KBM-7 (cell line): ENCODE measurements at places on chromosomes 5 and 9.

DNA sequence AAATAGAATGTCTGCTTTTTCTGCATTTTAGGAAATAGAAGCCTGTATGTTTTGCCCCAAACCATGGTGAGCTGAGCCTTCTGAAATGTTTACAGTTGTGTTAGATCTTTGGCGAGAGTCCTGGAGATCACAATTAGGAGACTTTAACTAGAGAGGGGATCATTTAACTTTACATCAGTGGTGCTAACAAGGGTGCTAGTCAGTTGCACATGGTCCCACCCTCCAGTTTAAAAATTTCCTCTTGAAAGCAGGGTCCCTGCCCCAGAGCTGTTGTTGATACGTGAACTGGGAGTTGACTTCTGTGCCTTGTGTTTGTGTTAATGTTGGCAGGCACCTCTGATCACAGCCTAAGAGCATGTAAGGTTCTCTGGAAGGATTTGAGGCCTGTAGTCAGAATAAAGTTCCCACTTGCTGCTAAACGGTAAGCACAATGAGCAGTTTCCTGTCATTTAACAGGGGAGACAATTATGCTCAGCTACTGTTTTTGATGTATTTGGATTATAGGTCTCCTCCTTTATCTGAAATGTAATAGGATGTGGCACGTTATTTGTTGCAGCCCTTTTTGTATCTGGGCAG, 43.7 kb downstream of the RASGRF2 start:
- no peak for DNase-seq

DNA sequence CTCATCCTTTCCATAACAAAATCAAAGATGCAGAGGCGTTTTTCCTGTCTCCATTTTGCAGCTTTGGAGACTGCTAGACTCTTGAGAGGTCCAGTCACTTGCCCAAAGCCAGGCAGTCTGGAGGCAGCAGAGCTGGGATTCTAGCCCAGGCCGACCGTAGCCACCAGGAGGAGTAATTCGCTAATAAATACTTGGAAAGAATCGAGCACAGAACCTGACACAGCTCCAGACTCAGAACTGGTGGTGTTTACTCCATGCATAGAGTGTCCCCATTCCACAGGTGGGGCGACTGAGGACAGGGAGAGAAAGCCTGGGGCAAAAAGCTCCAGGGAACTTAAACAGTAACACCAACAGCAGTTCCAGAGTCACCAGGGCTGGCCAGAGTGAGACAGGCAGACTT, 10.7 kb upstream of the CERCAM start:
- DNase-seq: no peak

GRCh38 chr5:33537240-33537639, 96.5 kb downstream of the TARS1 start:
- no peak for DNase-seq

- peak; percentile 55 for DNase-seq
Observed at GRCh38 chr9:2621722-2622460, at the start of gene VLDLR. VLDLR (plus strand) TSS chr9:2621787; CDS start chr9:2622190, 403 bp downstream.

- DNase-seq: no peak
Observed at GRCh38 chr5:31964007-31964360, 210.1 kb downstream of the GOLPH3 start.

DNA sequence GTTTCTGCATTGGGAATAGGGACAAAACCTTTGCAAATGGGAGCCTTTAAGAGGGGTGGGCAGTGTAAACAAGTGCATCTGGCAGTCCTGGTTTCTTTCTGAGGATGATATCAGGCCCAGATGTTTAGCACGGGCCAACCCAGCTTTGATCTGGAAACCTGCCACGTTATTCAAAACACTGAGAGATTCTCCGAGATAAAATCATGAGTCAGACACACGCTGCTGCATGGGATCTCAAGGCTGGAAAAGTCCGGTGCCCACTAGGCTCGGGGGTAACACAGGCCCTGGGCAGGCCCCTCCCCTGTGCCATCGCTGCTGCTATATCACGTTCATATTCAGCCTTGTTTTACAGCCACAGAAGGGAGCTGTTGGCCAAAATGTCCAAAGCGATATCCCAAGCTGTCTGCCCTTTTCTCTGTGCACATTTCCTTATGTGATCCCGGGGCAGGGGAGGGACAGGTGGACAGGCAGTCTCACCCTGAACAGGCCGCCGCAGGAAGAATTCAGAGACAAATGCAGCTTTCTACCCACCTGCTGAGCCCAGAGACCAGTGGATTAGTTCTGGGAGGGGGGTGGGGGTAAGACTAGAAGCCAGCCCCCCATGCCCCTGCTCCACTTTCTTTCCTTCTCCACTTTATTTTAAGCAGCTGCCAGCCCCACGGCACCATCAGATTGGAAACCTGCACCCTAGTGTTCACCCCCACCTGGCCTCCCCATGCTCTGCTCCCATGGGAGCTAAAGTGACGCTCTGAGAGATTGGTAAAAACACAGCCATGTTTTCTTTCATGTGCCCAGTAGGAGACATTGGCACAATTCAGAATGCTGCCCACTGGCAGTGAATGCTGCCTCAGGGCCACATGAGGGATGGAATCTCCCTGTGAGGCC, 63.1 kb downstream of the TMOD1 start:
- no peak for DNase-seq

- DNase-seq: no peak
Observed at GRCh38 chr9:136322756-136323330, 4.5 kb upstream of the GPSM1 start.

GRCh38 chr5:68644971-68645370, 429.4 kb downstream of the PIK3R1 start:
- no peak for DNase-seq

GRCh38 chr5:159449925-159450324, 119.6 kb upstream of the IL12B start:
- DNase-seq: no peak

- no peak for DNase-seq
Observed at GRCh38 chr5:110269478-110270142, 456.9 kb downstream of the TMEM232 start.

DNA sequence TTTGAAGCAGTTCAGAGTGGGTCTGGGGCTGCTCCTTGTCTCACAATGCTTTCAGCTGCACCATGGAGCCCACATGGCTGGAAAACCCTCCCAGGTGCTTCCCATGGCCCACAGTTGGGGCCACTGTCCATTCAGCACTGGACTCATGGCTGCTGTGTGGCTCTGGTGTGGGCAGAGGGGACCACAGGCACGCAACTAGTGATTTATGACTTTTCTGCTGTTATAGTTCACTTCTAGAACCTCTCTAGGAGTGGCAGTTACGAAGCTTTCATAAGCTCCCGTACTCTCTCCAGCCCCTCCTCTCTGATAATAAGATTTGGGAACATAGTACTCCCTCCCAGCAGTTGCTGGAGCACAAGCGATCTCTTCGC, 29.0 kb downstream of the GLRA1 start:
- DNase-seq: no peak

DNA sequence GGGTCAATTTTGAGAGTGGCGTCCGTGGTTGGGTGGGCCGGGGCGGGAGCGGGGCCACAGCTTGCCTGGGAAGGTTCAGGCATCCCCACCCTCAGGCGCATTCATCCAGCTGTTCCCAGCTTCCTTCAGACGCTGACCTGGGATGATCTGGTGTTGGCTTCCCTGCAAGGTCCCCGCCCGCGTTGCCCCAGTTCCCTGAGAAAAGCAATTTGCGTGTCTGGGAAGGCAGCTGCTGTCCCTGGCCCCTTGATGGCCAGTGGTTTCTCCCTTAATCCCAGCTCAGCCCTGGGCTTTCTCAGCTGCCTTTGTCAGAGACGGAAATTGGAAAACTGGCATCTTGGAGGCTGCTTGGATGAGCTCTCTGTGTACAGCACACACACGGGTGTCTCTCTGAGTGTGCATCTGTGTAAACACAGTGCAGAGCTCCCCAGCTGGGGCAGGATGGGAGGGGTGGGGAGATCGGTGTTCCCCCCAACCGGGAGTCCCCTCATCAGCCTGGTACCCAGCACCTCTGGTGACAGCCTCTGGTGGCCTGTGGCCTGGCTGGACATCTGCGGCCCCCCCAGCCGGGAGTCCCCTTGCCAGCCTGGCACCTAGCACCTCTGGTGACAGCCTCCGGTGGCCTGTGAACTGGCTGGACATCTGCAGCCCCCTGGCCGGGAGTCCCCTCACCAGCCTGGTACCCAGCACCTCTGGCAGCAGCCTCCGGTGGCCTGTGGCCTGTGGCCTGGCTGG, 94.0 kb downstream of the COL5A1 start:
- no peak for DNase-seq

GRCh38 chr5:129399069-129399468, 61.0 kb upstream of the ADAMTS19 start:
- DNase-seq: no peak

GRCh38 chr5:177306674-177307543, 3.3 kb downstream of the PRELID1 start:
- peak; percentile 71 for DNase-seq

- DNase-seq: no peak
Observed at GRCh38 chr9:72485821-72486593, 35.4 kb upstream of the TMC1 start.

DNA sequence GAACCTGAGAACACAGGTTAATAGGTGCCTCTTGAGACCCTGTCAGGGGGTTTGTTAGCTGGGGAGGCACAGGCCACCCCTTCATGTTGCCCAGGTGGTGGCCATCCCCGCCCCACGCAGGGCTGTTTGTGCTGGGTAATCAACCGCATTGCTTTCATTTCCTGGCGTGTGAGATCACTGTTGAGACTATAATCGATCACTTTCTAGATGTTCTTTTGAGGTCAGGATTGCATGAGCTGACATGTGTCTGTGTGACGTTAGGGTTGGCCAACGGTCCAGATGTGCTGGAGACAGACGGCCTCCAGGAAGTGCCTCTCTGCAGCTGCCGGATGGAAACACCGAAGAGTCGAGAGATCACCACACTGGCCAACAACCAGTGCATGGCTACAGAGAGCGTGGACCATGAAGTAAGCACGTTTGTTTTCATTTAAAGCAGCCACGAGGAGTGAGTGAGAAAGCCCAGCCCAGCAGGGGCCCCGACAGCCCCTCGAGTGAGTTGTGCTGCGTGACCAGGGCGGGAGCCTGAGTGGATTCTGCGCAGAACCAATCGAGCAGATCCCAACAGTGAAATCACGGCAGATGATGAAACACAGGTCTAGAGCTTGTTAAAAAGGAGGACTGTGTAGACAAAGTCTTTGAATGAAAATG, 115.0 kb upstream of the CACNA1B start:
- DNase-seq: no peak

DNA sequence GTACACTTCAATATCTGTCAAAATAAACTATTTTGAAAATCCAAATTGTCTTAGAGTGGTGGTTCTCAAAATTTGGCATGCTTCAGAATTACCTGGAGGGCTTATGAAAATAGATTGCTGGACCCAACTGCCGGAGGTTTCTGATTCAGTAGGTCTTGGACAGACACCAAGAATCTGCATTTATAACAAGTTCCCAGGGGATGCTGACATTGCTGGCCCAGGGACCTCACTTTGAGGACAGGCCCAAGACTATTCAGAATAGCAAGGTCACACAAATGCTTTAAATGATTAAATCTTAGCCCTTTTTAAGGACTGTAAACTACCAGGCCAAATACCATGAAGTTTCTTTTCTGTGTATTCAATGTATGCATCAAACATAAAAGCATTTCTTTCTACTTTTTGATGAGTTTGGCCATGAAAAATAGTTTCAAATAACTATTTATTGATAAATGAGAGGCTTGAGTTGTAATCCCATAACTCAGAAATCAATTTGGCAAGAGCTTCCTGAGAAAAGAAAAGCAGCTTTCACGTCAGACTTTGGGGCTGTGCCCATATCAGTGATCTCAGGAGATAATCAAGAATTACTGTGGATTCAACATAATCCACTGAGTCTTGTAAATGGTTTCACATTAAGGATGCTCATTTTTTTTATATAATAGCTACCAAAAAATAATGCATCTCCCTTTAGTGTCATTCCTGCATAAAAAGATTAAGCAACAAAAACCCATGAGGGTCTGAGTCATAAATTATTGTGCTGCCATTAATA, 191.4 kb downstream of the FRMD3 start:
- DNase-seq: no peak

- no peak for DNase-seq
Observed at GRCh38 chr9:113772121-113772810, 103.8 kb upstream of the ZNF618 start.

GRCh38 chr9:9631284-9631683, 981.5 kb downstream of the PTPRD start:
- DNase-seq: no peak

DNA sequence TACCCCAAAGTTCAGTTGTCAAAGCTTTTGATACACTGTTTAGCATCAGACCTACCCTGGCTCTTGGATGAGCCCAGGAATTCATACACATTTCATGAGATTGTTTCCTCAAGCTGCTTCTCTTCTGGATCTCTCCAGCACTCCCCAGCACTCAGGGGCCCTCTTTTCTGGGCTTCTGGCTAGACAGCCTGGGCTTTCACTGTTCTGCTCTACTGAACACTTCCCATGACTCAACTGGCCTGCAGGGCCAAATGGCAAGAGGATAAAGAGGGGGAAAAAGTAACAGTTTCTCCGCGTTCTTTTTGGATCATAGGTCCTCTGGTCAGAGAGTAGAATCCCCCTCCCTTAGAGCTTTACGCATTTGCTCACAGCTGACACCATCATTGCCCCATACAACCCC, 20.9 kb upstream of the LURAP1L start:
- no peak for DNase-seq

DNA sequence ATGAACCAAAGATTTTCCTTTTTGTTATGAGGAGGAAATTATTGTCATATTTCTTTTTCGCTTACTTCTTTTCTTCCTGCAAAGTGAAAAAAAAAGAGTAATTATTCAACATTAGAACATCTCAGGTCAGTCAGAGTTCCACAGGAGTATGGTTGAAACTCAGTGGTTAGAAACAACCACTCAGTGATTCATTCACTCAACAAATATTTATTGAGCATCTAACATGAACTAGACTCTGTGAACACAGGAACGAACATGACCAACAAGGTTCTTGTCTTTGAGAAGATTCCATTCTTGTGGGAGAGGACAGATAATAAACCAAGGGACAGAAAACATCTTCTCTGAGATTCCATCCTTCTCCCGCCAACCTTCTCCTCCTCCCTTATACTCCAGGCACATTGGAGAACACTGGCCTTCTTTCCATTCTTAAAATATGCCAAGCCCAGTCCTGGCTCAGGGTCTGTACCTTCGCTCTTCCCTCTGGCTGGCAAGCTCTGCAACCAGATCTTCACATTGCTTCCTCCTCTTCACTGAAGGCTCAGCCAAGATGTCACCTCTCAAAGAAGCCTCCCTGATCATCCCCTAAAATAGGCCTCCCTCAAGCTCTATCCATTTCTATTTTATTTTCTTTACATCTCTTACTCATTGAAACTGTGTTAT, 6.8 kb upstream of the GRAMD2B start:
- no peak for DNase-seq

DNA sequence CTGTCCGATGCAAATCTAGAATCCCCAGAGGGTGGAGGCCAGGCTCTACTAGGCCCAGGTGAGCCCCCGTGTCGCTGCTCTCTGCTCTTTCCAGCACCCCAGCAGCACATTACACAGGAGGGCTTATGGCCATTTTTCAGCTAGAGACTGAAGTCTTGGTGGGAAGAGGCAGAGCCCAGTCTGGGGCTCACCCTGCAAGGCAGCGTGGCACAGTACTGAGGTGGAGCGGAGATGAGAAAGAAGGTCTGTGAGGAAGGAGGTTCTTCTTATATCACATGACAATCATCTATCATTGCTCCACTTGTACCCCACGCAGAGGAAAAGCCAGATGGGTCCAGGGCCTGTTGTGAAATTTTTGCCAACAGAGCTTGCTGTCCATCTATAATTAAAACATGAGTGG, 10.0 kb upstream of the KIF12 start:
- no peak for DNase-seq

GRCh38 chr9:28317745-28318144, 744.5 kb upstream of the C9orf72 start:
- no peak for DNase-seq
